PC-9 (cell line): ENCODE measurements at places on chromosomes 11 and 22.

- no peak for DNase-seq
These were observed 471 bp upstream of the CEP126 start for GRCh38 chr11:101914341-101914737.

DNA sequence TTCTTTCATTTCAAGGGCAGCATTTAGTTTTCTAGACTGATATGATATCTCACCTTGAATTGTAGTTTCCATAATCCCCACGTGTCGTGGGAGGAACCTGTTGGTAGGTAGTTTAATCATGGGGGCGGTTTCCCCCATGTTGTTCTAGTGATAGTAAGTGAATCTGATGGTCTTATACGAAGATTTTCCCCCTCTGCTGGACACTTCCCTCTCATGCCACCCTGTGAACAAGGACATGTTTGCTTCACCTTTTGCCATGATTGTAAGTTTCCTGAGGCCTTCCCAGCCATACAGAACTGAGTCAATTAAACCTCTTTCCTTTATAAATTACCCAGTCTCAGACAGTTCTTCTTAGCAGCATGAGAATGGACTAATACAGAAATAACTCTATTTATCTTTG lies 851.1 kb upstream of the FAT3 start:
- no peak for DNase-seq

DNA sequence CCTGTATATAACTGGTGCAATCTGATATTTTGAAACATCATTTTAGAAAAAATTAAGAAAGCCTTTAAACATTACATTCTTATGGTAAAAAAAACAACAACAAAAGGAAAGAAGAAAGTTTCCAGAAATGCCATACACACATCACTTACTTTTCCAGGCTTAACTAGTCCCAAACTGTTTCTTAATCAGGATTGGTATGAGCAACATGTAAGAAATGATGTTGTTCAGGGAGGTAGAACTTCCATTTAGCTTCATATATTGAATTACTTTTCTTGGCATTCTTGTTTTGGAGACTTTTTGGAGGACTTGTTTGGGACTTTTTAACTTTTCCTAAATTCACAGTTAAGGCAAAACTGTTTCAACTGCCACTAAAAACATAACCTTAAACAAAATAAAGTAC lies 791.5 kb downstream of the METTL15 start:
- no peak for DNase-seq

DNA sequence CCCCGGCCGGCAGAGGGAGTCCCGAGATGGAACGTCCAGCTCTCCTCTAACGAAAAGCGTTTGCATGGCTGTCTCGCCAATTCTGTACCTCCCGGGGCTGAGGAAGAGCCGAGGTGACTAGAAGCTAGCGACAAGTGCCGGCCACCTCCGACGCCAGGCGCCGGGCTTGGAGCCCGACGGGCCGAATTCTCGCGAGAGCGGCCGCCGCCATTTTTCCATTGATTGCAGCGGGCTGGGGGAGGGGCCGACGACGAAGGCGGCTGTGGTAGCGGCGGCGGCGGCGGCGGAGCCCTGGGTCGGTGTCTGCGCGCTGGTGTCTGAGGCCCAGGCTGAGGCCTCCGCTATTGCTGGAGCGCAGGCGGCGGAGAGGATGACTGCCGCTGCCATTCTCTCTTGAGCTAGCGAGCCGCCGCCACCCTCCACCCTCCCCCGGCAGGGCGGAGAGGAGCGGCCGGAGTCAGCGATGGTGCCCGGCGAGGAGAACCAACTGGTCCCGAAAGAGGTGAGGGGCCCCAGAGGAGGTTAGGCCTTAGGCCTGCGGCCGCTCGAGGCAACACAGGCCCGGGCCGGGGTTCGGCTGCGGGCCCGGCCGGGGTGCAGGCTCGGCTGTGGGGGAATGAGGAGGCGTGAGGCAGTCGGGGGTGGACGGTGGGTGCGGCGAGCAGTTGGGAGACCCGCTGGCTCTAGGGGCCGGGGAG lies at the start of gene USP47:
USP47 (plus strand) TSS at position 250 of the 698 bp plus-strand sequence; CDS start at position 464, 214 bp downstream.
- DNase-seq, result peak; percentile 81

DNA sequence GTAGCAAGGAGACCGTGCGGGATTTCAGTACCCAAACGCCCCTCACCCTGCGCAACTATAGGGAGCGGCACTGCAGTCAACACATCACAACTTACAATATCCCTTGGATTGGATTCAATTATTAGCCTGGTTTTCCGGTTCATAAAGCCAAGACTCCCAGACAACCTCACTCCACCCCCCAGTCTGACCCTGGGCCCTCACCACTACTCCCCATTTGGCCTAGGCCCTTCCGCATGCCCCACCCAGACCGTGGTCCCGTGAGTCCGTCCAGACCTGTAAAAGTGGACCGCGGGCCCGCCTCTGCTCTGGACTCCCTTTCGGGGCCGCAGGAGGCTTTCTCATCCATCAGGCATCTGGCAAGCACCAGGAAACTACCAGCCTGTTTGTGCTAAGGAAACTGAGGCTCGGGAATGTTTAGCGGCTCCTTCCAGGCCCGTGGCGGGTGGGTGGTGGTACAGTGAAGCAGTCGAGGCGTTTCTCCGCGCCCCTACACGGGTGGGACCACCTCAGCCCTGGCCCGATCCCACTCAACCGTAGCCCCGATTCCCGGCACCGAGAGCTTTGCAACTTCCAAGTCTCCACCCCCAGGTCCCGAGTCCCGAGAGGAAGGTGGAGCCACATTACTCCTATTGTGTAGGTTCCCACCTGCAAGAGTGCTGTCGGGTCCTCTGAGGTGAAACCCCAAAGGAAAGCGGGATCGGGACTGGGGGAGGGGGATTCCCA lies 679 bp upstream of the DPP3 start:
- DNase-seq, result no peak

DNA sequence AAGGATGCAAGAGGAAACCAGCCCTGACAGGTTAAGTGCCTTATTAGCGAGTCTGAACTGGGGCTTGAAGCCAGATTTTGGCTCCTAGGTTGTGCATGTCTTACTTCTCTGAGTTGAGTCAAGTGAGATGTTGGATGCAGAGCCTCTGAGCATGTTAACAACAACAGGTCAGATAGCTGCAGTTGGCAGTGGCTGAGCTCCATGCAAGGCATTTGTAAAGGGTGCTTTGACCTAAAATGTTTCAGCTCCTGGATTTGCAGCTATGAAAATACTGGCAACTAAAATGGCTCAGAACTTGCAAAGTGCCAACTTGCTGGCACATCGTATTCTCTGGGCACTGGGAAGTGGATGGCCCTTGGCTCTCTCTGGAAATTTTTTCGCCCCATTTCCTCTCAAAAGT lies 16.4 kb upstream of the CSRP3 start:
- no peak for DNase-seq

DNA sequence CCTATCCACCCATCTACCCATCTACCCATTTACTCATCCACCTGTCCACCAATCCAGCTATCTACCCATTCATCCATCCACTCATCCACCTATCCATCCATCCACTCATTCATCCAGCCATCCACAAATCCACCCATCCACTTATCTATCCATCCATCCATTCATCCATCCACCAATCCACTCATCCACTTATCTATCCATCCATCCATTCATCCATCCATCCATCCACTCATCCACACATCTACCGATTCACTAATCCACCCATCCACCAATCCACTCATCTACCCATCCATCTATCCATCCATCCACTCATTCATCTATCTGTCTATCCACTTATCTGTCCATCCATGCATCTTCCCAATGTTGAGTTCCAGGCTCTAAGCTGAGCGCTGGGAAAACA lies 1.7 kb upstream of the SPI1 start:
- DNase-seq, result no peak

- DNase-seq, result no peak
These were observed 3.8 kb downstream of the CPT1A start for GRCh38 chr11:68837583-68838571.

DNA sequence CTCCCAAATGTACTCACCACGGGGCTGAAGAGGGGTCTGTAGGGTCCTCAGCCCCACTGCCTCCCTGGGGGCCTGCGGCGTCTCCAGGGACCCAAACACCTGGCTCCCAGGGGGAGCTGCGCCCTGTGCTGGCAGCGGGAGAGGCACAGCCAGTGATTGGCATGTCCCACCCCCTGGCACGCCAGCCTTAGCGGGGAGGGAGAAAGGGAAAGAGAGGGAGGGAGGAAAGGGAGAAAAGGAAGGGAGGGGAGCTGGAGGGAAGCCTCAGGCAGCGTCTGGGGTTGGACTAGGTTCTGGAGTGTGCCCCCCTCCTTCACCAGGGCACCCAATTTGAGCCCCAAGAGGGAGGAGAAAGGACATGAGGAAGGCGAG lies at the start of gene CHRM1:
CHRM1 (minus strand) TSS at position 163 of the 372 bp plus-strand sequence. CDS start 10,263 bp downstream, outside the sequence.
- DNase-seq, result no peak

- DNase-seq, result no peak
These were observed 1402.6 kb downstream of the BRD1 start for GRCh38 chr22:48425091-48425506.

DNA sequence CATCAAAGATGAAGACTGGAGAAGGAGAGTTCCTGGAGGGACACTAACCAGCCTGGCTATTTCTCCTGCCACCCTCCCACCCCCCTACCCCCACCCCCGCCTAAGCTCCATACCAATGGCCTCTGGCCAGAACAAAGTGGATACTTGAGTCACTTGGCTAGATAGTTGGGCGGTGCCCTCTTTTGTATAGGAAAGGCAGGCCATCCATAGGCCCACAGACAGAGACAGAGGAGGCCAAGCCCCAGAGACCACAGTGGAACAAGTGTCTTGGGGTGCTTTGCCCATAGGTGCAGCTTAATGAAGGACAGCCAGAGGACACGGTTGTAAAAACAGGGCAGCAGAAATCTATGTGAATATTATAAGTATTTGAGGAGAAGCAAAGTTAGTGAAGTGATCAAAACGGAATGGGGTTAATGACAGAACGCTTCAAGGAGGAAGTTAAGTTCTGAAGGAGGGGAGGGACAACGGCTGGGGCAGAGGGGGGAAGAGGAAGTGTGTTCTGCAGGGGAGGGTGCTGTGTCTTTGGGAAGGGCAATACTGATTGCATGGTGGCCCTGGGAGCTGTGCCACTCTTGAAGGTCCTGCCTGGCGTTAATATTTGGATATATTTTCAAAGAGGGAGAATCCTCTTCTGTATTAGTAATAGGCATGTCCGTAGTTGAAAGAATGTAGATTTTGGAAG lies 32.7 kb downstream of the FLI1 start:
- no peak for DNase-seq

DNA sequence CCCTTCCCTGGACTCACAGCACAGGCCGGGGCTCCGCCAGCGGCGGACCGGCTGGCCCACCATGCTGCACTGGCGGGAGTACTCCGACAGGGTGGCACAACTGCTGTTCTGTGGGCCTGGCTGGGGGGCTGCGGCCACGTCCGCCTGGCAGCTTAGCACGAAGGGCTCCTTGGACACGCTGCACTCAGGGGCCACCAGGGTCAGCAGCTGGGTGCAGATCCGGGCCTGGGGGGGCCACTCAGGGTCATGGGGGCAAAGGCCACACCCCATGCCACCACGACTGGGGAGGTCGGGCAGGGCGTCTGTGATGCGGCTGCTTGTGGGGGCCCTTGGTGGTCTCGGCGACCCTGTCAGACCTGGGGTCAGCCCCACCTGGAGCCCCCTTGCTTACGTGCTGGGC lies 6.0 kb downstream of the MUC6 start:
- DNase-seq, result no peak

DNA sequence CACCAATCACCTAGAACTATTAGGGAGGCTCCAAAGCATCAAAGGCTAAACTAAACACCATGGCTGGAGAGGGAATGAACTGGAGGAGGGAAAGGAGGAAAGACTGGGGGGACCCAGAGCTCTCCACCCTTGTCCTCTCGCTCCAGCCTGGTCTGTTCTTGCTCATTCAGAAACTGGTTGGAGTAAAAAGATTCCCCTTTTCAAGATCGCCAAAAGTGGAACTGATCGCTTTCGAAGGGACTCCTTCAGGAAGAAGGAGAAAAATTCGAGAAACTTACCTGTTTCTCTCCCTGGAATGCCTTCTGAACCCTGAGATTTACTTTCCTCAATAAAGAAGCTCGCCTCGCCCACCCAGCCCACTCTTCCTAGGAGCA lies 46.9 kb downstream of the OR4D9 start:
- no peak for DNase-seq

GRCh38 chr11:86717817-86718501 lies 45.5 kb upstream of the ME3 start:
- peak; percentile 23 for DNase-seq

- DNase-seq, result no peak
These were observed 107.8 kb upstream of the MTNR1B start for GRCh38 chr11:92861634-92862033.

DNA sequence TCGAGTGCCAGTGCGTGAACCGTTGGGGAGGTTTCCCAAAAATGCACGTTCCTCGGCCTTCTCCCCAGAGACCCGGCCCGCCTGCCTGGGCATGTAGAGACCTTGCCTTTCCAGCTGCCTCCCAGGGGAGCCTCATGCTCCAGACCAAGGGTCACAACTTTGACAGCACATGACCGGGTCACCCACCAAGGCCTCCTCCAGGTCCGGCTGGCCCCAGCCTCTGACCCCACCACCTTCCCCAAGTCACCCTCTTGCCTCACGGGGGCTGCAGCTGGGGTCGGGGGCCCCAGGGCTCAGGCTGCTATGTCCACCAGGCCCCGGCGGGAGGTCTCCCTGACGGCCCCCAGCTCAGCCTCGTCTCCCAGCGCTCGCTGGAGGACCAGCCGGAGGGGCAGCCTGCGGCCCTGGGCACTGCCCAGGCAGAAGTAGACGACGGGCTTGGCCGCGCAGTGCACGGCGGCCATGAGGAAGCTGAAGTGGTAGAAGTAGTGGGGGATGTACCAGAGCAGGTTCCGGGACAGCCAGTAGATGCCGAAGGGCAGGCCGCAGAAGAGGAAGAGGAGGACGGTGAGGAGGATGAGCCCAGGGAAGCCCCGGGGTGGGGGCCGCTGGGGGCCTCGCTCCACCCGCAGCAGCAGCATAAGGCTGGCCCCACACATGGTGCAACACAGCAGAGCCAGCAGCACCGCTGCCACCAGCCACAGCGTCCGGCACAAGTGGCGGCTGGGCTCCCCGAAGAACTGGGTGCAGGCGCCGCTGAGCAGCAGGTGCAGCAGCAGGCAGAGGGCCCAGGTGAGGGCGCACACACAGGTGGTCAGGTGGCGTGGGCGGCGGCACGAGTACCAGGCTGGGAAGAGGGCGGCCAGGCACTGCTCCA lies 4.4 kb downstream of the MRGPRE start:
- DNase-seq, result no peak
